AG08396 (cell line): ENCODE measurements at places on chromosomes 12 and 14.
A peak's percentile ranks its signal among the peaks of the same experiment; 100 is the strongest.

DNA sequence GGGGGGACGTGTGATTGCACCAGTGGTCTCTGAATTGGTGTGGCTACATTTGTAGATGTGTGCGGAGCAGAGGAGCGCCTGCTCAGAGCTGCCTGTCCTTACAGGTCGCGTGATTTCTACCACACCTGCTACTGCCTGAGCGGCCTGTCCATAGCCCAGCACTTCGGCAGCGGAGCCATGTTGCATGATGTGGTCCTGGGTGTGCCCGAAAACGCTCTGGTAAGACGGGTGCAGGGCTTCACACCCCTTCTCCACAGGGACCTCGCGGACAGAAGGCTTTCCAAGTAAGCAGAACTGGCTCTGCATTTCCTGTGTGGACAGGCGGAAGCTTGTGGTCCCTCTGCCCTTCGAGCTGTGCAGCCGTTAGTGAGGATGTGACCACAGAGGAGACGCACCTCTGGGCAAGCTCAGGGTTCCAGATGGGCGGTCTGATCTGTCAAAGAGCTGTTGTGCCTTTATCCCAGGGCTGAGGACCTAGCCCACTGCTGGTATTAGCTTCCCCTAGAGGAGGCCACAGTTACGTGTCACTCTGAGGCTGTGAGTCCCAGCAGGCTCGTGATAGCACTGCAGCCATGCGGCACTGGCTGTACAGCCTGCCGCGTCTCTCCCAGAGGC, 47.7 kb downstream of the MAX start:
- no peak for DNase-seq

DNA sequence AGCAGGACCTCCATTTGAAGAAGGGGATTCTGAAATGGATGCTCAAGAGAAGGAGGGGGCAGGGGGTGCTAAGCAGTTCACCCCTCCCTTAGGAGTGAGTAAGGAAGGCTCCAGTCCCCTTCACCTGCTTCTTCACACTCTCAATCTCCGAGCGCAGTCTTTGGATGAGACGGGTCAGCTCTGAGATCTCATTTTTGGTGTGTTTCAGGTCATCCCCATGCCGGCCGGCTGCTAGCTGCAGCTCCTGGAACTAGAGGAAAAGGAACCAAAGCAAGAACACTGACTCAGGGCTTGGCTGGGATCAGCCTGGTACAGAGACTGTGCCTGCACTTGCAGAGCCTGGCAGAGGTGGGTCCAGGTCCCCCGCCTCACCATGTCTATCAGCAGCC, 7.3 kb downstream of the KRT73 start:
- no peak for DNase-seq

DNA sequence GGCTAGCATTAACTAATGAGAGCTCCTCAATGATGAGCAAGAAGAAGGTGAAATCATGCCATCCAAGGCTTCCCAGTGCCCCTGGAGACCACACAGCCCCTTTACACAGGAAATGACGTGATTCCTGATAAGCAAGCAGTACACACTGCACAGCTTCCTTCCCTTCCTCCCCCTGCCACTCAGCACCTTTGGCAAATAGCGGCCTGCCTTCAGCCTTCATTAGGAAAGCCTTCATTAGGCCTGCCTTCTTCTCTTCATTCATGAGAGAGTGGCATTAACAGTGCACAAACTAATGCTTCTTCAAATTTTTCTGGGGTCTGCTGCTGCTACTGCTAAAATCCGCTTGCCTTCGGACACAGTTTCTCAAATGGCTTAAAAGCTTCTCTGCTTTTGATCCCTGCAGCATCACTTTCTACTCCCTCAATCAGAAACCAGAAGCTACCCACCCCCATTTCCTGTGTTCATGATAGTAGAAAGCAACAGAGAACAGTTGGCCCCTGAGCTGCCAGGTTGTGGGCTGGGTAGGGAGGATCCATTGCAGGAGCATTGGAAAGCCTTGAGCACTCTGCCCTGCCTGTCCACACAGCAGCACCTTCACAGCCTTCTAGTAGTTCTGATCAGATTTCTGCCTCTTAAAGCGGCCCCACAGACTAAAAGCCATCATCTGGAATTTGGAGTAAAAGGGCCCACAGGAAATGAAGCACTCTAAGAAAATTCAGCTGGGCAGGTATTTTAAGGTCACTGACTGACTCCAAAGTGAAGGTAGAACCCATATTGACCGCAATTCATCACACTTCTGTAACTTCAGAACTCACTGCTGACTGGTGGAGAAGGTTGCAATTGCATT, 103.8 kb upstream of the ETV6 start:
- DNase-seq, result no peak

- no peak for DNase-seq
Observed at GRCh38 chr12:42730291-42730690, 140.7 kb upstream of the PRICKLE1 start.

DNA sequence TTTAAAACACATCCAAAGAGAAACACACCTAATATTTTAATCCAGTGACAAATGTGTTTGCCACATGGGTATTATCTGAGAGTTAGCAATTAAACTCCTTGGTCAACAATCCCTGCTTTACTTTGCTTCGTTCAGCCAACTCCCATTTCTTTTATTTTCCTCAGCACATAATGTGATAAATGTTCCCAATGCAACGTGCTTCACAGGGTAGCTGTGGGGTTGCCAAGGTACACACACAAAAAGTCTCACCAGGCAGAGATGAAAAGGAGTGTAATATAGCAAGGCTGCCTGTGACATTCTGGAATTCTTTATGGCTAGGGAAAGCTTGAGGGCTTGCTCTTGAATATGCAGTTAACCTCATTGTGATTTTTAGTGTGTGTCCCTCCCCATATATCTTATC, 208.0 kb upstream of the DIO2 start:
- DNase-seq, result no peak

DNA sequence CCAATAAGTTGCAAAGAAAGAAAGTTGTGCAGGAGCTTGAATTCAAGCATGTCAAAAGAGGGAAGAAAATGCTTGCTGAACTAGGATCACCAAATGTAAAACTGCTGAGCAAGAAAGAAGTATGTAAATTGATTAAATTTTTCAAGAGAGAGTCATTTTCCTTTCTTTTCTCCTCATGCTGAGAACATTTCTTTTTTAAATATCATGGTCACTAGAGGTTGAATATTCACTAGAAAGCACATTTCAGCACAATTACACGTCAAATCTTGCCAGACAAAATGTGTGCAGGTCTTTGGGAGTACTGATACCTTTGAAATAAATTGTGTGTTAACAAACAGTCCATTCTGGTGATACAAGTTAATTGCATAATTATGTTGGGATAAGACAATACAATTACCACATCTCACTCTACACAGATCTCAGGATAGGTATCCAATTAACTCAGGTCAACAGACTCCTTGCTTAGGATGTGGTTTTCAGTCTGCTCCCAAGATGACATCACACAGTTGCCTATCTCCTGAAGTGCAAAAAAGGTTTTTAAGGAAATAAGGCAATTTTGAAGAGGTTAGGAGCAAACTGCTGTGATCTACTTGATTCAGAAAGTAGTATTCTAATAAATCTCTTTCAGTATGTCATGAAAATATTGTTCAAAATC, 862.2 kb downstream of the RPS29 start:
- DNase-seq, result no peak

- DNase-seq, result no peak
Observed at GRCh38 chr14:93195316-93195999, 10.3 kb downstream of the LYSET start.

DNA sequence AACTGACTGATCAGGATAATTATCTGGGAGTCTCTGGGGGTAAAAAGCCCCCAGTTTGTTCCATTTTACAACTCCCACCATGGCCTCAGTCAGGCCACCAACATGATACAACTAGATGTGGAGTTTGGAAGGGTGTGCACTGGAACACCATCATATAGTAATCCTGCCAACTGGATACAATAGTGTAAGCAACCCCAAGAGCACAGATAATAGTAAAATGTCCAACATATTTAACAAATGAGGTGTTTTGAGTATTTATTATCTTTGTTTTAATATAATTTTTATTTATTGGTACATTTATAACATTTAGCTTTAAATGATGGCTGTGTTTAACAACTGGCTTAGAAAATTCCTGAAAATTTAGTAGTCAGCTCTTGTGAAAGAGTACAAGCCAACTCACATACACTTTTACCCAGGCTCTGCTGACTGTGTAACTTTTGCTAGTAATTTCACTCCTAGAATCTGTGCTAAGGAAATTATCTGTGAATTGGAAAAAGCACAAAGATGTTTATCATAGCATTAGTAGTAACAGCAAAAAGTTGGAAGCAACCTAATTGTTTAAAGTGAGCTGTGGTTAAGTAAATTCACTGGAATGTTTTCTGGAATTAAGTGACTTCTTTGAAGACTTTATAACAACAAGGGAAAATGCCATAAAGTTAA, 196.8 kb downstream of the RAD51B start:
- no peak for DNase-seq

GRCh38 chr12:50258167-50258551, 25.2 kb downstream of the LIMA1 start:
- DNase-seq, result no peak

- DNase-seq, result peak; percentile 43
Observed at GRCh38 chr12:116773276-116773731, 35.2 kb downstream of the RNFT2 start.

DNA sequence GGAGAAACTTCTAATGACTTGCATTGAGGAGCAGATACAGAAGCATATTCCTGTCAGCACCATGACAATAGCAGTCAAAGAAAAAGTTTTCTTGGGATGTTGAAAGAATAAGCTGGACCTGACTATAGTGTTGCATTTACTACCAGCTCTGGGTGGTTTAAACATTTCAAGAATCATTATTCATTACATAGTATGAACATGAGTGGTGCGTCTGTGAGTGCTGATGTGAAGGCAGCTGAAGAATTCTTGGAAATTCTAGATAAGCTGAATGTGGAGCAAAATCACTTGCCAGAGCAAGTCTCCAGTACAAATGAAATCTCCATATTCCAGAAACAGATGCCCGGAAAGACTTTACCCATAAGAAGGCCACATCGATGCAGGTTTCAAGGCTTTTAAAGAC, 45.0 kb upstream of the STAB2 start:
- DNase-seq, result no peak

DNA sequence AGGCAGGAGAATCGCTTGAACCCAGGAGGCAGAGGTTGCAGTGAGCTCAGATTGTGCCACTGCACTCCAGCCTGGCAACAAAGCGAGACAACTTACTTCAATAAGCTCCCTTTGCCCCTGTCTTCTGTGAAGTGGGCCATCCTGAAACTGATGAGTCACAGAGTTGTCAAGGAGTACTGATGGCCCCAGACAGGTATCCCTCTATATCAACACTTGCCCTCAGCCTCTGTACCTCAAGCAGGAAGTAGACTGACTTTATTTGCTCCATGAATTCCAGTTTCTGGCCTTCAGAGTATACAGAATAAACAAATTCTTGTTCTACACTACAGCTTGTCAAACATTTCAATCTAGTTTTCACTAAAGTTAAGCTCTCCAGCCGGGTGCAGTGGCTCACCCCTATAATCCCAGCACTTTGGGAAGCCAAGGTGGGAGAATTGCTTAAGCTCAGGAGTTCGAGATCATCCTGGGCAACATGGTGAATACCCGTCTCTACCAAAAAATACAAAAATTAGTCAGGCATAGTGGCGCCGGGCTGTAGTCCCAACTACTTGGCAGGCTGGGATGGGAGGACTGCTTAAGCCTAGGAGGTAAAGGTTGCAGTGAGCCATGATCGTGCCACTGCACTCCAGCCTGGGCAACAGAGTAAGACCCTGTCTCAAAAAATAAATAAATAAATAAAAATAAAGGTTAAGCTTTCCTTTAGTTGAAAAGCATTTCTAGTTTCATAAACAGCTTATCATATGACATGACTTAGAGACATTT, 16.4 kb upstream of the LRP10 start:
- DNase-seq, result no peak

DNA sequence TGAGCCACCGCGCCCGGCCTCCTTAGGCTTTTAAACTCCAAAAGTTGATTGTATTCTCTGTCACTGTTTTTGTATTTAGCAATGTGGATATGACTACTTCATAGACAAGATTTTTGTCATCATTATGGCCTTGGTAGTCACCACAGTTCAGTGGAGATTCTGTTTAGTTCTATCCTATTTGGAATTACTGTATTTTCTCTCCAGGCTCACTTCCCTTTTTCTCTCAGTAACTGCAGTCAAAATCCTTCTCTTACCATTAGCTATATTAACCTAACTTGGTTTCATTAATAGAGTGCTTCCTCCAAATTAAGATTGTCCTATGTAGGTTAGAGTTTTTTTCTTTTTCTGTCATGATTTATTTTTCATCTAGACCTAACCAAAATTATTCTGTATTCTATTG, 283.9 kb downstream of the TMTC2 start:
- no peak for DNase-seq

GRCh38 chr12:29208060-29208459, 59.0 kb downstream of the FAR2 start:
- DNase-seq, result no peak

DNA sequence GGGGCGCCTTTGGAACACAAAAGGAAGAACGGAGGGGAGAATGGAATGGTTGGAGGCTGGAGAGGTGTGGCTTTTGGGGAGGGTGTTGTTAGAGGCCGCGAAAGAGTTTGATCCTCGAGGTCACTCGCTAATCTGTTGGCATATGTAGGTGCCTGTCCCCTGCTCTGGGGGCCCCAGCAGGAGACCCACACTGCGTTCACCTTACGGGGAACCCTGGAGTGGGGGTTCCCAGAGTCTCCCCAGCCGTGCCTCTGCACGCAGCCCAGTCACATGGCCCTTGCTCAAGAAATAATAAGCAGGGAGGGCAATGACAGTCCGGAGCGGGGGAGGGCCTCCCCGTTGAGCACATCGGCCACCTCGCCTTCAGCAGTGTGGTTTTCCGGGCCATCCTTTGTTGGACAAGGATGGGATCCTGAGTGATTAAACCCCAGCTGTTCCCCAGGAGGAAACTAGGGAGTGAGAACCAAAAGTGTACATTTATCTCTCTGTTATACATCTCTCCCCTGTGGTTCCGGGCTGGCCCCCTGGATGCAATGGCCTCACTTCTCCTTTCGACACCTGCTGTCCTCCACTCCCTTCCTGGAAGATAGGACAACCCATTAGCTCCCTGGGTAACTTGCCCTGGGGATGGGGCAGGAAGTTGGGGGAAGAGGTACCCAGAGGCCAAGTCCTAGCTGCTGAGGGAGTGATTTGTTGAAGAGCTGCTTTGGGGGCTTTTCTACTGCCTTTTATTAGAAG, 1.3 kb downstream of the PLEKHG3 start:
- DNase-seq, result no peak

GRCh38 chr12:63397807-63398206, 246.8 kb upstream of the AVPR1A start:
- DNase-seq, result no peak
